ENCODE measurements at places on chromosomes 1 and 21.
A peak's percentile ranks its signal among the peaks of the same experiment; 100 is the strongest.

DNA sequence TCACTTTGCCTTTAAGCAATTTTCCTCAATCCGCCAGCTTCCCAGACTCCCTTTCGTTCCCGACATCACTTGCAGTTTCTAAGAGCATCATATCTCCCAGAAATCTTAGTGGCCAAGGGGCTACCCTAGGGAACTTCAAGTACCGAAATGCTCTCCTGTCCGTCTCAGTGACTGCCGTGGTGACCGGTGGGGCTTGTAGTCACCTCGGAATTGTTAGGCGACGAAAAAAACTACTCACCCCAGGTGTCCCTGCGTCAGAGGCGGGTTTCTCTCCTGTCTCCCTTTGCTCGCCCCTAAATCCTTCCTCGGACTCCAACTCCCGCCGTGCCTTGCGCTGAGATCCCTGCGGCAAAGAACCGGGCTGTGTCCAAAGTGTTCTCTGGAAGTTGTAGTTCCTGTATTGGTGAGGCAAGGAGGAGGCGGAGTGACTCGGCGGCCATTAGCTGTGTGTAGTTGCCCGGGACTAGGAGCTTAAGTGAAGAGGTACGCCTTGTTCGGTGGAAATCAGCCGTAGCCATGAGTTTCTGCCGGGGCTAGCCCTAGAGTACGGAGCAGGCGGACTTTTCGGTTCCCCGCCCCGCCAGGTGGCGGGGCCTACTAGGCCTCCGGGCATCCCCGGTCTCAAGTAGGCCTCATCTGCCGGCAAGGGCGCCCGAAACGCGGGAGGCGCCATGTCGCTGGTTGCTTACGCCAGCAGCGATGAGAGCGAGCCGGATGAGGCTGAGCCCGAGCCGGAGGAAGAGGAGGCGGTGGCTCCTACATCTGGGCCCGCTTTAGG is at the start of gene PRCC:
Gene PRCC (plus strand): TSS at position 435 of the 778 bp plus-strand sequence. CDS start 237 bp downstream, at position 672.
- DNase-seq, result peak; percentile 88

DNA sequence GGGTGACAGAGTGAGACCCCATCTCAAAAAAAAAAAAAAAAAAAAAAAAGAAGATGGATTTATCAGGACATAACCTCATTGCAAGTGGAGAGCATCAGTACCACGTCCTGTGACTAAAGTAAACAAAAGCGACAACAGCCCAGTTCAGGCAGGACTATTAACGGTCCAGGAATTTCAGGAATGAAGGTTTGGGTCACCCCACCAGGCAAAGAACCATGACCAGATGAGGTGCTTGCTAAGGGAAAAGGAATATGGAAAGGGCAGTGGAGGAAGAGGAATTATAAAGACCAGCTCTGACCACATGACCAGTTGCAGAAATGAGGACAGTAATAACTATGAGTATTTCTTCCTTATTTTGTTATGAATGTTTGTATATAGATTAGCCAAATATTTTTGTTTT is 35.4 kb upstream of the EIF4G3 start:
- DNase-seq, result no peak

- DNase-seq, result no peak
Observed at GRCh38 chr1:2980849-2981248, 40.4 kb upstream of the ACTRT2 start.

- DNase-seq, result peak; percentile 86
Observed at GRCh38 chr1:147172168-147173016, at the start of gene PRKAB2. Gene PRKAB2, minus strand, starts transcription at chr1:147172470. Its CDS starts 326 bp downstream, at chr1:147172144.

DNA sequence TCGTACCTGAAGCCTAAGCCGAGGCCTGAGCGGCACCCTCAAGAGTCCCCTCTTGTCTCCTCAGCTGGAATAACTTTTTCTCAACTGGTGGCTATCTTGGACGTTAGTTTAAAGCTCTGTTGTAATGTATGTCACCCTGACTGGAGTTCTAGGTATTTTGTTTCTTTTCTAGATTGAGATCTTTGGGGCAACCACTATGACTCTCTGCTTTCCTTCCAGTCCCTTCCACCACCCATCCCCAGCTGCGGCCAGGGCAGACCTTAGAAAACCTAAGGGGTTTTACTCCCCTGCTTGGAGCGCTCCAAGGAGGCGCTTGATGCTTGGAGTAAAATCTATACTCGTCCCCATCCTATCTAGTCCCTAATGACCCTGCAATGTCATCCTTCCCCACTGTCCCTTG is 74.6 kb upstream of the MRPS6 start:
- no peak for DNase-seq

- DNase-seq, result peak; percentile 27
Observed at GRCh38 chr1:29197590-29197924, 15.9 kb upstream of the SRSF4 start.

DNA sequence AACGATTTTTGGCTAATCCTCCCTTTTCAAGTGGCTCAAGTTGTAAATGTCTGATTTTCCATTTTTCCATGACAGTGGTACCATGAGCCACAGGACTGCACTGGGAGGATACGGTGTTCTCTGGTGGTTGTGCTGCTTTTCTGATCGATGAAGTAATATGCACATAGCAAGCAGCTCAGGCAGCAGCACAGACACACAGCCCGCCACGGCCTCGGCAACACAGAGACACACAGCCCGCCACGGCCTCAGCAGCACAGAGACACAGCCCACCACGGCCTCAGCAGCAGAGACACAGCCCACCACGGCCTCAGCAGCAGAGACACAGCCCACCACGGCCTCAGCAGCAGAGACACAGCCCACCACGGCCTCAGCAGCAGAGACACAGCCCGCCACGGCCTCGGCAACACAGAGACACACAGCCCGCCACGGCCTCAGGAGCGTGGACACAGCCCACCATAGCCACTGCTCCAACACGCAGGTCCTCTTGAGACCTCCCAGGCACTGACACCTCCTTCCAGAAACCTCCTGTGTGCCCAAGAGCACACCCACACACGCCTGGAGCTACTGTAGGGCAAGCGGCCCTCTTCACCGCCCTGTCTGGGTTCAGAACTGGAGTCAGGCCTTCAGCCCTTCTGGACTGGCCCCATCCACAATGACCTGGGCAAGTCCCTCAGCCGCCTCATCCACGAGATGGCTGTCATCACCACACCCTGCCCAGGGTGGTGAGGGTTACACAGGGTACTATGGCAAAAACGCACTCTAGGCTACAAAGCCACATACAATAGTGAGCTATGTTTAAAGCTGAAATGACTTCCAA is 10.4 kb downstream of the PTTG1IP start:
- DNase-seq, result no peak

DNA sequence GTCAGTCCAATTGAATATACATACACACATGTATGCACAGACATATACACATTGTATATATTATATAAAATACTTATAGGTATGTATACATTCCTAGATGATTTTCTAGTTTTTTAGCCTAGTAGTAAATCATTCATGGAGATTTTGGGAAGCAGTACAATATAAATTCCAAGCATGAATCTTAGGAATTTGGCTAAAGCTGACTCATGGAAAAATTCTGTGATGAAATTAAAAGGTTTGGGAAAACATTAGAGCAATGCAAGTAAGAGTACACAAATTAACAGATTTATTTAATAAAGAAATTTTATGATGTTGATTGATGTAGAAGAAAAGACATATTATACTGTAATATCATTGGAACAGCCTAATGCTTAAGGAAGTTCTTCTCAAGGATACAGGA is 43.7 kb upstream of the PTGFR start:
- no peak for DNase-seq

DNA sequence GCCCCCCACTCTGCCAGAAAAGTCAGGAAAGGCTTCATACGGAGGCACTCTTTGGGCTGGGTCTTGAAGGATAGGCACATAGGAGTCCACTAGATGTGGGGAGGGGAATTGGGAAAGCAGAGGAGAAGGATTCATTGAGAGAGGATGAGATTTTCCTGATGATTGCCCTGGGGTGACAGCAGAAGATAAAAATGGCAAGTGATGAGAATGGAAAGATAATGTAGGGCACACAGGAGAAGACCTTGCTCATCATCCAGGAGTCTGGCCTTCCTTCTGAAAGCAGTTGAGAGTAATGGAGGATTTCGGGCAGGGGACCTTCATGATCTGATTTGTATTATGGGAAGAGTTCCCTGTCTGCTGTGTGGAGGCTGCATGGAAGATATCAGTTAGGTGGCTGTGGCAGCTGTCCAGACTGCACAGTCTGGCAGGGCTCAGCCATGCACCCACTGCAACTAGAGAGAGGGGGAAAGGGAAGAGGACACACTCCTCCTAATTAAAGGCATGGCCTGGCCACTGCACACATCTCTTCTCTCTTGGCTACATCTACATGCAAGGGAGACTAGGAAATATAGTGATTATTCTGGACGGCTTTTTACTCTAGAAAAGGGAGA is 9.6 kb upstream of the FABP3 start:
- DNase-seq, result no peak

DNA sequence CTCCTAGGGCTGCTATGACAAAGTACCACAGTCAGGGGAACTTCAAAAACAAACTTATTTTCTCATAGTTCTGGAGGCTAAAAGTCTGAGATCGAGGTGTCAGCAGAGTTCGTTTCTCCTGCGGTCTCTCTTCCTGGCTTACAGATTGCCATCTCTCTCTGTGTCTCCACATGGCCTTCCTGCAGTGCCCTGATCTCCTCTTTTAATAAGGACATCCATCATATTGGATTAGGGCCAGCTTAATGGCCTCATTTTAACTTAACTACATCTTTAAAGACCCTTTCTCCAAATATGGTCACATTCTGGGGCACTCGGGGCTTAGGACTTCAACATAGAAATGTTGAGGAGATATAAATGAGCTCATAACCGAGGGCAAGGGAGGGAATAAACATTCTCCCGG is 12.2 kb downstream of the C1orf74 start:
- DNase-seq, result no peak

DNA sequence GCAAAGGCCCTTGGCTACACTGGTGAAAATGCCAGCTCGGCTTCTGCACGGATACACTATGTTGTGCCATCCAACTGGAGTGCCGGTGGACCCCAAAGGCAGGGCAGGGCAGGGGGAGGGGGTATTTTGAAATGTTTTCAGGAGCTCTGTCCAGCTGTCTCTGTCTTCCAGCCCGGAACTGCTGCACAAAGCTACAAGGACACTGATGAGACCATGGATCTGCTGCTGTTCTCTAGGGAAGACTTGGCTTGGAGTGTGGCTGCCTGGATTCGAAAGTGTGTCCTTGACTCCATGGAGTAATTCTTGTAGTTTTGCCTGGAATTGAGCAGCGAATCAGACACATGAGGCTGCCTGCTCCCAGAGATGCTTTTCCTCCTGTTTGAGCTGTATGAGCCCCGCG is 42.4 kb downstream of the TTC39A start:
- DNase-seq, result no peak

DNA sequence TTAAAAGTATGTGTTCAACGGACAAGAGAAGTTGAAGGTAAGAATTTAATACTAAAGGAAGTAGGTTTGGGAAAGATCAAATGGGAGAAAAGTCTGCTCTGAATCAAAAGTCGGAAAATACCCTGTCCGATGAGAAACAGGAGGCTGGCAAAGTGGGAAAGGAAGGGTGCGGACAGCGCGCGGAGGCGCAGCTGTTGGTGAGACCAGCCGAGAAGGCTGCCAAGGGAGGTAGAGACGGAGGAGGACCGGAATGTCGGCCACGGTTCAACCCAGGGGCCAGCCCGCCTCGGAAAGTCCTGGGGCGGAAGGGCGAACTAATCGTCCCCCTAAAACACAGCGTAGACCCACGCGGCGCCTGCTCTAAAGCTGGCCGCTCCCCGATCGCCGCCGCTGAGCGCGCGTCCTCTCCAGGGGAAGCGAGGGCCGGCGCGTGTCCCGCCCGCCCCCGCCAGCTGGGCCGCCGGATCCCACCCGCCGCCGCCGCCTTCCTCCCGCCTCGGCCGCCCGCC is 639 bp upstream of the SPATA1 start:
- DNase-seq, result no peak

DNA sequence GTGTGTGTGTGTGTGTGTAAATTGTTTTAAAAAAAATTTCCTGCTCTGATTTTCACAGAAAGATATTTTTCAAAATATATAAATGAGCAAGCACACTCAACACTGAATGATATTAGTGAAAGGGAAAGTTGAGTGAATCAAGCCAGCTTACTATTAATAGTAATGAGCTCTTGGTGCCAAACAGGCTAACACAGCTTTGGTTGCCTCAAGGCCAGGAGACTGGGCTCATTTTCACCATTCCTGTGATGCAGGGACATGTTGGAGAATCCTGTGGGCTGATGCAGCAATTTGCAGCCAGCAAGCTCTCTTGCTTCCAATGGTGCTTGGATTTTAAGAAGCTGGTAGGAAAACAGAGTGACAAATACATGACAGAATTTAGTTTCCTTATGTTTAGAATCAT is 30.2 kb downstream of the PLA2G4A start:
- no peak for DNase-seq

DNA sequence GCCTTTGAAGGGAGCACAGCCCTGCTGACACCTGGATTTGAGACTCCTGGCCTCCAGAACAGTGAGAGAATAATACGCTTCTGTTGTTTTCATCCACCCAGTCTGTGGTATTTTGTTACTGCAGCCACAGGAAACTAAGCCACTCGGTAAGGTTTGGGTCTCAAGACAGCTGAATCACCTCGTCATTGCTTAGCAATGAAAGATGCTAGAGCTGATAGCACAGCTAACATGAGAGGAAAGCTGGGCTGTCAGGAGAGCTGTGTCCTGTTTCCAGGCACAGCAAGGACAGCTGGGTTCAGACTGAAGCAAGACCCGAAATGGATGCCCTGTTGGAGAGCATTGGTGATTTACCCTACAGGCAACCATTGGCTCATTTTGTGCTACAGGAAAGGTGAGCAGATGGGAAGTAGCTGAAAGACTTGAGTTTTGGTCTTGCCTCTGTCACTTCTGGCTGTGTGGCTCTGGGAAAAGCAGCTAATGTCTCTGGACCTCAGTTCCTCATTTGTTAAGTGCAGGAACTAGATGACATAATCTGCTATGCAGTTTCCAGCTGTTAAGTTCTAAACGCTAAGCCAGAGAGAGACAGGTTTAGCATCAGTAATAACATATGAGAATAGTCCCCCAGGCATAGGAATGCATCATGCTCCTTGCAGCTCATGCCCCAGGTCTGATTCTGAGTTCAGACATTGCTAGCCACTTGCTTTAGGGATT is 58.0 kb downstream of the CLIC6 start:
- DNase-seq, result no peak

GRCh38 chr1:63289135-63289534 is 33.2 kb upstream of the FOXD3 start:
- no peak for DNase-seq

GRCh38 chr1:42658877-42659337 is 684 bp downstream of the PPIH start:
- no peak for DNase-seq

GRCh38 chr1:211939876-211940468 is 95.4 kb downstream of the INTS7 start:
- peak; percentile 62 for DNase-seq

DNA sequence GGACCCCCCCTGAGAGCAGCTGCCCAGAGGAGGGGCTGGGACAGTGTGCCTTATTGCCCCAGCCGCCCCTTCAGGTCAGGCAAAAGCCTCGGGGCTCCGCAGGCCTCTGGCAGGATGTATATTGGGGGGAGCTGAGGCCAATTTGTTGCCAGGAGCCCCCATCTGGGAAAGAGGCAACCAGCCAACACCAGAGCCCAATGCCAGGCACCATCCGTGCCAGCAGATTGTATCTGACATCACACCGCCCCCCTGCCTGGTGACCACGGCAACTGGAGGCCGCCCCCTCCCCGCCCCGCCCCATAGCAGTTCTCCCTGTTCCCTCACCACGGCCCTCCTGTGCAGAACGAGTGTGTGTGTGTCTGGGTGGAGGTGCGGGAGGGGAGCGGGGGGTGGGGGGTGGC is 3.6 kb upstream of the PLEKHG5 start:
- DNase-seq, result peak; percentile 17
